ENCODE measurements at places on chromosomes 6 and 20.

- no peak for DNase-seq
These were observed 27.8 kb downstream of the FOXP4 start for GRCh38 chr6:41573985-41574384.

GRCh38 chr6:44333273-44333919, 9.1 kb upstream of the SPATS1 start:
- DNase-seq: no peak

- DNase-seq: no peak
These were observed 133.8 kb downstream of the BACH2 start for GRCh38 chr6:90162648-90163387.

GRCh38 chr20:61659246-61659993, 406.3 kb downstream of the TAF4 start:
- no peak for DNase-seq

- no peak for DNase-seq
These were observed 426.6 kb upstream of the MAP3K7 start for GRCh38 chr6:91013511-91013910.

GRCh38 chr20:38932457-38933120, 6.4 kb downstream of the FAM83D start:
- DNase-seq: no peak

DNA sequence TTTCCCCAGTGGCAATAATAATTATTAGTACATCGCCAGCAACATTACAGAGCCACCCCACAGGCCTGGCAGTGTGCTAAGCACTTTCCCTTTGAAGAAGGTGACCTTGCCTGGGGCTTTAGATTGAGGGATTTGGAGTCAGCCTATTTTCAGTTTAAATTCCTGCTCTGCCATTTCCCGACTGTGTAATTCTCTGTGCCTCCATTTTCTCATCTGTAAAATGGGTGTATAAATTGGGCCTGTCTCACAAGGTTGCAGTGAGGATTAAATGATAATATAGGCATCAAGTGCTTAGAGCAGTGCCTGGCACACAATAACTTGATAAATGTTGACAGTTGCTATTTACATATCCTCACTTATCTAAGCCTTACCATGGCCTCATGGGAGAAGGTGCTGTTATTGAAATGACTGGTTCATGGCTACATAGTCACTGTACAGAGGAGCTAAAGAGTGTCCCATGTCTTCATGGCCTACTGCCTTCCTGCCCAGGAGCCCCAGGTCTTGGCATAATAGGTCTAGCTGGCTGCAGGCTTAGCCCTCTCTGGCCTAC, 5.1 kb upstream of the SCRT2 start:
- no peak for DNase-seq

- DNase-seq: peak; percentile 43
These were observed 43.4 kb upstream of the CDYL start for GRCh38 chr6:4732691-4733315.

DNA sequence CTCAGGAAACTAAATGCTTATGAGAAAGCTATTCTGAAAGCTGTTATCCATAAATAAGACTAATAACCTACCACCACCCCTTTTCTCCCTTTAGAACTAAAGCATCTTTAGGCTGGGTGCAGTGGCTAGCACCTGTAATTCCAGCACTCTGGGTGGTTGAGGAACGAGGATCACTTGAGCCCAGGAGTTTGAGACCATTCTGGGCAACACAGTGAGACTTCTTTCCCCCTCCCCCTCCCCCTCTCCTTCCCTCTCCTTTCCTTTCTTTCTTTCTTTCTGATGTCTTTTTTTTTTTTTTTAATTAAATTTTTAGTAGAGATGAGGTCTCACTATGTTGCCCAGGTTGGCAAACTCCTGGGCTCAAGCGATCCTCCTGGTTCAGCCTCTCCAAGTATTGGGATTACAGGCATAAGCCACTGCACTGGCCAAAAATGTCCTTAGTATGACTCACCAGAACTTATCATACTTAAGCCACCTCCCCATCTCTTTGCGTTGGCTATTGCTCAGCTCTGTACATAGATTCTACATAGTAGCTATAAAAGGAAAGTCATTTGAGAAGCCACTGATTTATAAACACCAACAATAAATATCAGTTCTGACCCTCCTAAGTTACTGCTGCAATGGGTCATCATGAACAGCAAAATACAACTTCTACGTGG, 54.8 kb upstream of the SPDEF start:
- DNase-seq: no peak

- DNase-seq: no peak
These were observed 1.4 kb downstream of the RPS10 start for GRCh38 chr6:34424200-34425131.

- DNase-seq: no peak
These were observed 9.4 kb downstream of the SERPINB6 start for GRCh38 chr6:2962004-2962403.

DNA sequence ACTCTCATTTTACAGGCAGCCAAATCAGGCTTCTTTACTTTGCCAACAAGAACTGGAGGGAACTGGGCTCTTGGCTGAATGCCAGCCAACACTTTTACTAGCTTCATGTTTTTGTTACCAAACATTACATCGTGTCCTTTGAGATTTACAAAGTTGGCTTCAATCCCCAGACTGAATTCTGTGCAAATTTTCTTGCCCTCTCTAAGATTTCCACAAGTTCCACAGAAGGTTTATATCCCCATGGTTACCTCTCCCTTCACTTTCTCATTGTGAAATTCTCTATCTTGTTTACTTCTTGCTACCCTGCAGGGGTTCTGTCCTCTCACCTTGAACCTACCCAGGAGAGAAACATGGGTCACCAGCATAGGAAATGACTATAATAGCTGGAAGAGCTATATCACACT, 37.6 kb upstream of the PLCB1 start:
- no peak for DNase-seq

DNA sequence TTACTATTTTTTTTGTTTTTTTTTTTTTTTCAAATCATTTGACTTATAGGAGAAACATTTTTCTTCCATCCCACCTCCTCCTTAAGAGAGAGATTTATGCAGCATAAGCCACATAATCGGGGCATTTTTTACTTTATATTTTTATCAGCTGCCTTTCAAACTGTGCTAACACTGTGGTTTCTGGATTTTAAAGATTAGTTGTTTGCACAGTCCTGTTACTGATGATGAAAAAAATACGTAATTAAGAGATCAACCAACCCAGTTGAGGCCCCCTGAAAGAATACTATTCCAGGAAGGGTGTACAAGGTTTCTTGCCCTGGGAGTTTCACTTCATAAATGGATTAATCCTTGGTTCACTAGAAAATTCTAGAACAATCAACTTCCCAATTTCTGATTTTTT, 68.3 kb downstream of the MMS22L start:
- no peak for DNase-seq

GRCh38 chr6:158290659-158291058, 21.6 kb upstream of the TULP4 start:
- no peak for DNase-seq

- peak; percentile 45 for DNase-seq
These were observed 15.3 kb downstream of the ANKRD60 start for GRCh38 chr20:58213121-58213520.

DNA sequence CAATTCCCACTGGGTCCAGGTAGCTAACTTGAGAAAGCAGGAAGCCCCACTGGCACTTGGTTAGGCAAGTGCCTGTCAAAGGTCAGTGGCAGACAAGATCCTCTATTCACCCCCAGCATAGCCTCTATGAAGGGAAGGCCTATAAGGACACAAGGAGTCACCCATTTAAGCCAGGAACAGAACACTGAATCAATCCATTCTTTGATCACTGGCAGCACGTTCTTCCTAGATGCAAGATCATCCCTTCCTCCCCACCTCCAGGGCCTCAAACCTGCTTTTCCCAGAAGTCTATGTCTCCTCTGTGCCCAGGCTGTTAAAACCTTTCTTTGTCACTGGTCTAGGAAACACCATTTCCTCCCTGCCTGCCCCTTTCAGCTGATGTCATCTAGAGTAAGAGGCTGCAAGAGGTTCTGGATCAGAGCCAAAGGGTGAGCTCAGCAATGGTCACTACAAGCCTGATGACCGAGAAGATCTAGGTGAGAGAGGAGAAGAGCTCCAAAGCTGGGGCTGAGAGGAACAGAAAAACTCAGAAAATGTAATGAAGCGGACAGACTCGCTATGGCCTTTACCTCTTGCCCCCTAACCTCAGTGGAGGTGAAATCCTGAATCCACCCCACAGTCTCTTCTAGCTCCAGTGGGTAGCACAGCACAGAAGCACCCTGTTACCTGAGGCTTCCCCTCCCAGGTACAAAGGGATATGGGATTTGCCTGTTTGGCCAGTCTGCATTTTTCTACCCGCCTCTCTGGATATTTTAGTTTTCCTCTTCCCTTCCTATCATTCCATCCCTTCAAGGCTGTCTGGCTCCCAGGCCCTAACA, 1.8 kb downstream of the GTPBP2 start:
- DNase-seq: no peak

DNA sequence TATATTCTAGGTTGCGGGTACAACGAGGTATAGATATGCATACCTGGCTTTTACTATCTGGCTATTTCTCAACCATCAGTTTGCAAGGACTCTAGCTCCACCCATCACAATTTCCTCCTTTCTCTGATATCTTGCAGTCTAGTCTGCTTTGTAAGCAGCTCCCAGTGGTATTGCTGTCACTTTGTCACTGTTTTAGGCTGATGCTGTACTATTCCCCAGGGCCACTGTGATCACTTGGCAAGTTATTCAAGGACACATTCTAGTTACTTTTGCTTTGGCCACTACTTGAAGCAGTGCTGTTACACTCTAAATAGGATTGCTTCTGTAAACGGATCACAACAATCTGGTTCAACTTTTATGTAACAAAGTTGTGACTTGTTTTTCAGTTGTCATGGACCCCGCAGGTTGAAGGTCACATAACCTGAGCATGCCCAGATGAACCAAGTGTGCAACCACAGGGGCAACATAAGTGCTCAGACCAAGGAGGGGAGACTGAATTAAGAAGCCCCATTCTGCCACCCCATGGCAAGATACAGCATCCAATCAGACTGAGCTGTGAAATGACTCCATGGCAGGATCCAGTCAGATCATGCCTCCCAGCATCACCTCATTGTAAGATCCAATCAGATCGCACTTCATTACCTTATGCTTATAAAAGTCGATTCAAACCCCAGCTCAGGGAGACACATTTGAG, 588.4 kb upstream of the CITED2 start:
- DNase-seq: no peak

- DNase-seq: no peak
These were observed 36.4 kb upstream of the KHDC1 start for GRCh38 chr6:73299151-73299971.

DNA sequence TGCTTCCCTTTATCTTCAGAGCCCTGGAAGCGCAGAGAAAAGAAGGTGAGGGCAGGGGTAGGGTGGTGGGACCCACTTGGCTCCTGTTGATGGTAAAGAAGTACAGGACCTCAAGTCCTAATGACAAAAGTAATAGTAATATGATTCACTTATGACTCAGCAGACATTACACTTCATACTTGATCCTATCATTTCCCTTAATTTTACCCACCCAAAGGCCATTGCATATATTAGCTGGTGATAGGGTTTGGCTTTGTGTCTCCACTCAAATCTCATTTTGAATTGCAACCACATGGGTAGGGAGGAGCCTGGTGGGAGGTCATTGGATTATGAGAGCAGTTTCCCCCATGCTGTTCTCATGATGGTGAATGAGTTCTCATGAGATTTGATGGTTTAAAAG, 880.7 kb downstream of the KIF16B start:
- no peak for DNase-seq

GRCh38 chr6:53398247-53399026, 49.7 kb upstream of the ELOVL5 start:
- no peak for DNase-seq

- DNase-seq: peak; percentile 68
These were observed 374.1 kb upstream of the MANEA start for GRCh38 chr6:95203153-95203754.

GRCh38 chr20:43386878-43387277, 70.8 kb upstream of the SRSF6 start:
- DNase-seq: no peak

GRCh38 chr6:149723771-149724417, 6.0 kb upstream of the LATS1 start:
- DNase-seq: peak; percentile 16

DNA sequence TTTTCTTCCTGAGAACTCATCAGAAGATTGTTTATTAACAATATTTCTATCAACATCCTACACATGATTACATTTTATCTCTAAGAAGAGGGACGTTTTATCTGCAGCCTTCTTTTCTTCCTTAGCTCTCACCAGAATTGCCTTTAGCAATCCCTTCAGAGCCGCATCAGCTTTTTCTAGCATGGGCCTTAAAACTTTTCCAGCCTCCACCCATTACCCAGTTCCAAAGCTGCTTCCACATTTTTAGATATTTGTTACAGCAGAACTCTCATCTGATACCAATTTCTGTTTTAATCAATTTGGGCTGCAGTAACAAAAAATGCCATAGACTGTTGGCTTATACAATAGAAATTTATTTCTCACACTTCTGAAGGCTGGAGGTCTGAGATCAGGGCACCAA, 281.5 kb downstream of the THBS2 start:
- DNase-seq: no peak

GRCh38 chr6:32973144-32974015, 5.0 kb downstream of the BRD2 start:
- peak; percentile 53 for DNase-seq

GRCh38 chr6:112535816-112536215, 188.7 kb downstream of the RFPL4B start:
- no peak for DNase-seq

All from NCI-H524 (cell line).